ENCODE measurements at places on chromosomes 3 and 15. TPM values are rescaled to one million over a fixed set of nuclear protein-coding genes. Genes with fewer than 3 reads are reported as not detected.

DNA sequence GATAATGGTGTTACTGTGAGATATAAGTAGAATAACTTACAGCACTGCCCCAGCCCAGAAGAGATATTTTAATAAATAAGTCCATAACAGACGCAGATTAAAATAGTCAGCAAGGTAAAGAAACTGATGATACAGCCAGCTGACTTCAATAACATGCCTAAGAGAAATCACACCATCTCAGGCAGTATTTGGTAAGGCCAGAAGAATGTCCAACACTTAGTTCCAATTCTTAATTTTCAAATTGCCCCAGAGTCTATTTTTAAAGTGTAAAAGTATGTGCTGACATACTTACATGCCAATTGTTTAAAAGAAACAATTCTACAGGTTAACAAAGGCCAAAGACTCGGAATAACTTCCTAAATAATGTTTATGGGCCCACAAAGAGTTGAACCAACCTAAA, 1.6 kb downstream of the GNB4 start:
- DNase-seq = no peak

DNA sequence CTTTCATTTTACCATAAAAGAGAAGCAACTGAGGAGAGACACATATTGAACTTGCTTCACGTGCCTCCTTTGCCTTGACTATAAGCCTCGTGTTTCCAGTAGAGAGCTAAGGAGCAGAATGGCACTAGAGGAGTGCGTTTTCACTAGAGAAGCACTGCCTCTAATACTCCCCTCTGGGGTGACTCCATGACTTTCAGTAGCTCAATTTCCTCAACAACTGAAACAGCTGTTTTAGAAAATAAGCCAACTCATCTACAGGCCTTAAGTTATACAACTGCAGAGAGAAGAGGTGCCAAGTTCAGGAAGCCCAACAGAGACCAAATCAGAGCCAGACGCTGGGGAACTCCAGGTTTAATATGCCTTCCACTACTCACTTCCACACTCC, 1.9 kb downstream of the UBP1 start:
- no peak for DNase-seq

DNA sequence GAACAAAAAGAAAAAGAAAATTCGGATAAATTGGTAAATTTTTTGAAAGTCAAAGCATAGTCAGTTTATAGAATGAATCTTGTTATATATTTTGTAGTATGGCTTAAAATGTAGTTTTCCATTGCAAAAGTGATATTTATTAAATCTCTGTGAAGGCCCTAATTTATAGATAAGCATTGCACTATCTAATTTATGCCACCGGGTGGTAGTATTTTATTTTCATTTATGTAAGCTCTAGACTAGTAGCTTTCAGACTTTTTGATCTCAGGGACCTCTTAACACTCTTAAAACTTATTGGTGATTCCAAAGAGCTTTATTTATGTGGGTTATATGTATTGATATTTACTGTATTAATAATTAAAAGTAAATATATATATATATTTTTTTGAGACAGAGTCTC, 133.9 kb upstream of the LRRFIP2 start:
- no peak for DNase-seq

CD80 gene
- 20.2 TPM for total RNA-seq

DNA sequence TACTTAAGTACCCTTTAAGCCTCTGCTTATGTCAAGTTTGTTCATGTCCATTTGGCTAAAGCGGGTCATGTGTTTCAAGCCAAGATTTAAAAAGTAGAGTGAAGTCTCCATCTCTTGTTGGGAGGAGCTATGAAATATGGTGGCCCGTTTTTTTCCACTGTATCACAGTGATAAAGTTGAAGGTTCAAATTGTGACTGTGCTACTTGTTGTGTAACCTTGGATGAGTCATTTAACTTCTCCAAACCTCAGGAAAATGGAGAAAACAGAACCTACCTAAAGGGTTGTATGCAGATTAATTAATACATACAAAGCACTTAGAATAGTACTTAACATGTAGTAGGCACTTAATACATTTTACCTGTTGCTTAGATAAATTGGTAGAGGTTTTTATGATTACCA, 43.4 kb downstream of the SNAPC5 start:
- no peak for DNase-seq

DNA sequence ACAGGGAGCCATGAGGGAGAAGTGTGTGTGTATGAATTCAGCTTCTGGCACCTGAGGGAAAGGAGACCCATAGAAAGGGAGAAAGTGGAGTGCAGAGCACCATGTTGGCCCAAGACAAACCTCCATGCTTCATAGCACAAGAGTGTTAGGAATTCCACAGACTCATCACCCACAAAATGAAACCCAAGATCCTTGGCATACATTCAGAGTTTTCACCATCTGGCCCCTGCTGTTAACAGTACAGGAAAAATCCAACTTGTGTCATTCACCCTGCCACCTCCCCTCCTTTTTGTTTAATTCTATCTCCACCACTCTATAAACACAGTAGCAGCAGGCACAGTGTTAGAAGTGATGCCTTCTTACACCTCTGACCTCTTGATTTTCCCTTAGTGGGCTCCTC, 60.0 kb upstream of the MNS1 start:
- DNase-seq = no peak

DNA sequence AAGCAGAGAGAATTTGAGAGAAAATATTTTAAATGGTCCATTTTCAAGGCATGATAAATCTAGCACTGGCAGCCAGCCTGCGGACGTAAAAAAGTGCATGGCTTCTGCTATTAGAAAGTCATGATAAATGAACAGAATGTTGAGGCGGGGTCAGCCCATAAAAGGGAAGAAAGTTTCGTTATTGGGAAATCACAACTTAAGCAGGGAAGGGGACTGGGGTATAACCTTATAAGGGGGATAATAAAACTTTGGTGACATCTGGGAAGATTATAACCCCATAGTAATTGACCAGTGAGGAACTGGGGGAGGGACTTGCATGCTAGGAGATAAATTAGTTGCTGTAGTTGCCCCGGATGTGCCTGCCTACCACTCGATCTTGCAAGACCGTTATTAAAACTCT, 88.4 kb upstream of the PLSCR4 start:
- DNase-seq = no peak

Measured in activated CD8-positive, alpha-beta T cell treated with anti-CD3 and anti-CD28 coated beads, Interleukin-2, amount 10 ng/mL, durations not matched to agents 7 days and 5 days (primary cell).